ENCODE measurements at places on chromosomes 13 and 19.

DNA sequence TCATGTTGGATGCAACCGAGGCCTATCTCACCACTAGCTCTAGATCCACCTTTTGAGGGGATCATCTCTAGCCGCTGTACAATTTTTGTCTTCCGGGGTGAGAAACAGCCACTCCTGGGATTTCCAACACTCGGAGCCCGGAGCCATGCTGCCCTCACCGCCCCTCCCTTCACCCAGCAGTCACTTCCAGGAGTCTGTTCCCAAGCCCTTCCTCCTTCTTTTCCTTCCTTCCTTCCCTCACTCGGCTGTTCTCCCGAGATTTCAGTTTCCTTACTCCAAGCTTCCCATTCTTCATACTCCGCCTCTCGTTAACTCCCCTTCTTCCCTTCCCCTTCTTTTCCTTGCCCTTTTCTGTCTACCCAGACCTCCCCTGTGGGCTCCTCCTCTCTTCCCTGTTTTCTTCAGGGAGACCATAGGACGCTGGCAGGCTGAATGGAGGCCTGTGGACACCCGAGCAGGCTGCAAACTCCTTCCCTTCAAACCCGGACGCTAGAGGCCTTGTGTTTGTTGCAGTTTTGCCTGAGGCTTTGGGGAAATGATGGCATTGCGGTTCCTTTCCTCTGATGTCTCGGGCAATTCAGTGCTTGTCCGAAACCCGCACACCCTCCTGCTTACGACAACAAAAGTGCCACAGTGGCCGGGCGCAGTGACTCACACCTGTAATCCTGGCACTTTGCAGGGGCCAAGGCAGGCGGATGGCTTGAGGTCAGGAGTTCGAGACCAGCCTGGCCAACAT lies 96.0 kb downstream of the CAB39L start:
- DNase-seq: no peak

DNA sequence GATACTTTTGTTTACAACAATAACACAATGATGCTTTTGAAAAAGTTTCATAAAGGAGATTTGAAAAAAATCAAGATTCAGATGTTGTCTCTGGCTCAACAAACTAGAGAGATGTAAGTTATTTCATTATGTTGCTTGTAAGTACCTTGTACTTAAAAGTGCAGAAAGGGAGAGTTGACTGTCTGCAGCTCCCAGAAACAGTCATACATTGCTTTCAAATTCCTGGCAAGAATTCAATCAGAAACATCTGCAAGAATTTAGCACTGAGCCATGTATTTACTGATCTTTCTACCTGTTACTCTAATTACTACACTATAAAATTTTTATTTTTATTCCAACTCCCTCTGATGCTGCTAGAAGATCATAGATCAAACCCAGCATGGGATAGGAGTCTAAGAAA lies 1261.3 kb upstream of the SPRY2 start:
- DNase-seq: no peak

- DNase-seq: peak; percentile 46
These were observed 14.7 kb downstream of the CILP2 start for GRCh38 chr19:19552798-19553197.

DNA sequence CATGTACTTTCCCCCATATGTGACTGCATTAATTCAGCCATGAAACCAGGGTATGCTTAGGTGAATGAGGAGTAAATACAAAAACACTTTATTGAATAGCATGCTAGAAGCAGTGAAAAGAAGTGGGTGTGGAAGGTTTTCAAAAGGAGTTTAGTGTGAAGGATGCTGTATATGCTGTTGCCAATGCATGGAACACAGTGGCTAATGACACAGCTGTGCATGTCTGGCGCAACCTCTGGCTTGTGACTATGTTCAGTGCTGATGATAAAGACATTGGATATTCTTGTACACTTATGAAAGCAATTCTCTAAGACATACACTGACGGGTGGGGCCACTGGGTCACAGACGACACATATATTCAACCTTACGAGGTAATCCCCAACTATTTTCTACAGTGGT lies 55.2 kb downstream of the SOX21 start:
- DNase-seq: no peak

- no peak for DNase-seq
These were observed 25.7 kb downstream of the TEX29 start for GRCh38 chr13:111346101-111346680.

DNA sequence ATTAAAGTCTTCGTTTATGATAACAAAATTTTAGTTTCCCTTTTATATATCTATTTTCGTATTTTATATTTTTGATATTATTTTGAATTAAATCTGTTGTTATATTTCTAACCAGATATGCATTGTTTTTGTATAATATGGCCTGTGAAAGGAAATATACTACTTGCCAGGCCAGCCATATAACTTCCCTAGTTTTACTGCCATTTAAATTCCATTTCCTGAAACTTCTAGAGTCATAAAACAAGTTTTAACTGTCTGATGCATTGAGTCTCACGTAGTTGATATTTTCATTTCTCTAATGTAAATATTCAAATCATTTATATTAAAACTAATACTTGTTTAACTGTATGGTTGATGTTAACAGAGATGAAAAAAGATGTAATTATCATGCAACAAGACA lies 13.5 kb downstream of the ESD start:
- no peak for DNase-seq

- no peak for DNase-seq
These were observed 20.4 kb downstream of the ZNF578 start for GRCh38 chr19:52473655-52474350.

- DNase-seq: peak; percentile 20
These were observed at the start of gene FBXO27 for GRCh38 chr19:39032063-39032918. Gene FBXO27 (minus strand): TSS chr19:39032549. CDS start chr19:39032227, 322 bp downstream.

DNA sequence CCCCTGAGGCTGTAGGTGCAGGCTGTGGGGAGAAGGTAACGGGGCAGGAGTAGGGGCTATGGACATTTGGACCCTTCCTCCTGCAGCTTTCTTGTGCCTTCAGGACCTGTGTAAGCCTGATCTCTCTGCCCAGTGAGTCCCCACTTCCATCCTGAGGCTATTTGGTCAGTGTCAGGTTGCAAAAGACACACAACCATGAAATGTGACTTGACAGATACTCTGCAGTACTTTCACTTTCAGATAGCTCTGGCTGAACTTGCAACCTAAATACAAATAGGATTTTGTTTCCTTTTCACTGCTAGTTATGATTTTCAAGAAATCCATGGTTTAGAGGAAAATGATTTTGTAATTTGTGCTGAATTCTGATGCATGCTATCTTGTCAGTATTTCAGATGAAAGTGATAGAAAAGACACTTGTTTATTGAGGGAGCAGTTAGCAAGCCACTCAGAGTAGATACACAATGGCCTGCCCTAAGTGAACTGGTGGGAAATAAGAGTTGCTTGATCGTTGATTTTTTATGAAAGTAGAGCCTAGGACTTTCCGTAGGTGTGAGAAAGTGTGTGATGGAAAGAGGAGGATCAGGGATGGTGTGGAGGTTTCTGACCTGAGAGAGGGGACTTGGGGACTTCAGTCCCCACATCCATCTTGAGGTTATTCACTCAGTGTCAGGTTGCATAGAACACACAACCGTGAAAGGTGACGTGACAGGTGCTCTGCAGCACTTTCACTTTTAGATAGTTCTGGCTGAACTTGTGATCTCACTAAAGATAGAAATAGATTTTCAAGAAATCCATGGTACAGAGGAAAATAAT lies 18.1 kb upstream of the EID2 start:
- no peak for DNase-seq

- DNase-seq: peak; percentile 70
These were observed 25.1 kb upstream of the KCTD15 start for GRCh38 chr19:33771384-33772101.

- DNase-seq: no peak
These were observed 848.0 kb downstream of the DACH1 start for GRCh38 chr13:71018995-71019394.

DNA sequence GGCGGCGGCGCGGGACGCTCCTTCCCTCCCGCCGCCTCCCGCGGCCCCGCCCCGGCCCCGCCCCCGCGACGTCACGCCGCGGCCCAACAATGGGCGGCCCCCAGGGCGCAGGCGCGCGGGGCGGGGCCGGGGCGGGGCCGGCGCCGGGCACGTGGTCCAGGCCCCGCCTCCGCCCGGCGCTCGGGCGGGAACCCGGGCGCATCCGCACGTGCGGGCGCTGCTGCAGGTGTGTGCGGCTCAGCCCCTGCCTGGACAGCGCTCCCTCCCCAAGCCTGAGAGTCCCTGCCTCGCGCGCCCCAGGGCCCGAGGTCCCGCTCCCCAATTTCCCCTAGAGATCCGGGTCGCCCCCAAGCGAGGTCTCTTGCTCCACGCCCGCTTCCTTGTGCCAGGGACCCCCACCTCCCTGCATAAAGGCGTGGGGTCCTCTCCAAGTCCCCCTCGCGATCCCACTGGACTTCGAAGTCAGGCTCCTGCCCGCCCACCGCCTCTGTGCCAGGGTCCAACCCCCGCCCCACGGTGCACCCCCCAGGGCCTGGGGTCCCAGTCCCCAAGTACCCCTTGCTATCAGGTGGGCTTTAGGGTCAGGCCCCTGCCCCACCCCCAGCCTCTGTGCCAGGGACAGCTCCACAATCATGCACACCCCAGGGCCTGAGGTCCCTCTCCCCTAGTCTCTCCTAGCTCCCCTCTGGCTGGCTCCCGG lies at the start of gene MEX3D:
Gene MEX3D, minus strand, starts transcription at position 6 of the 700 bp plus-strand sequence. CDS start 267 bp downstream, outside the sequence.
- peak; percentile 79 for DNase-seq

DNA sequence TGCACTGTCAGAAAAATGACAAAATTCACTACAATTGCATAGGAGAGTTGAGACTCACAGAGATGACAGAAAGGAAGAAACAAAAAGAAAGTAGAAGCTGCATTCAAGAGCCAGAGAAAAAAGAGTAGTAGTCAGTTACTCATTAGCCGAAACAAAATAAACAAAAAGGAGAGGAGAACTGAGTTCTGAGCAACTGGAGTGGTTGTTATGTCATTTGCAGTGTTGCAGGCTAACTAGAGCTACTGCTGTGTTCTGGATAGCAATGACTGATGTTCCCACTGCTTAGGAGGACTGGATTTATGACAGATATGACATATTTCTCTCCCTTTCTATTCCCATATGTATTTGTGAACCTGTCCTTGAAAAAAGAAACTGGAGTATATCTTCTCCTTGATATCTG lies 482.6 kb downstream of the RFC3 start:
- no peak for DNase-seq

GRCh38 chr19:41445575-41445974 lies 2.6 kb downstream of the ERICH4 start:
- DNase-seq: no peak

GRCh38 chr13:112711528-112712265 lies 21.9 kb downstream of the ATP11A start:
- DNase-seq: peak; percentile 90

DNA sequence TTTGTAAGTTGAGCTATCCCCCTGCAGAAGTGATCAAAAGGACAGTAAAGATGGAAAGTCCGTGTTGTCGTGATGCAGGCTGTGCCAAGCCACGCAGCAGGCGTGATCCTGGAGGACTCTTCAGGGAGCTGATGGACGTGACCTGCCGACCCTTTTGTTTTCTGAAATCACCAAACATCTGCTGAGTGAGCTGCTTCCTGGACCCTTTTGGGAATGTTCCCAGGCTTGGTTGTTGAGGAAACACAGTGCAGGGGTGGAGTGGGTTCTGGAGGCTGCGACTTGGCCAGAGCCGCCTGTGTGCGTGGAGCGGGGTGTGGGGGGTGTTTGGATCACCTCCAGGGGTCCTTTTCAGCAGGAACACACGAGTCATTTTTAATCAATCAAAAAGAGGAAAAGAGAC lies 15.4 kb upstream of the CPAMD8 start:
- DNase-seq: peak; percentile 54

DNA sequence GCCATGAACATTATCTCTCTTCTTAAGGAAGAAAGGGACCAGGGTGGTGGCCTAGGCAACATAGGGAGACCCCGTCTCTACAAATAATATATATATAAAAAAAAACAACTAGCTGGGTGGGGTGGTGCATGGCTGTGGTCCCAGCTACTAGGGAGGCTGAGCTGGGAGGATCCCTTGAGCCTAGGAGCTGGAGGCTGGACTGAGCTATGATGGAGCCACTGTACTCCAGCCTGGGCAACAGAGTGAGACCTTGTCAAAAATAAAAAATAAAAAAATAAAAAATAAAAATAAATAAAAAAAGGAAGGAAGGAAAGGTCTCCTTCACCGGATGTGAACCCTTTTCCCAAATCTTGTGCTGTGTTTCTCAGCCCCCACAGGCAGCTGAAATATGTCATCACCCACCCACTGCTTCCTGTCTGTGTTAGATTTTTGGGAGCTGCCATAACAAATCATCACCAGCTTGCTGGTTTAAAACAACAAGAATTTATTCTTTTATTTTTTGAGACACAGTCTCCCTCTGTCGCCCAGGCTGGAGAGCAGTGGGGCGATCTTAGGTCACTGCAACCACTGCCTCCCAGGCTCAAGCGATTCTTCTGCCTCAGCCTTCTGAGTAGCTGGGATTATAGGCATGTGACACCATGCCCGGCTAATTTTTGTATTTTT lies 9.5 kb upstream of the TSPAN16 start:
- DNase-seq: no peak

GRCh38 chr13:24822640-24823039 lies 58.7 kb downstream of the RNF17 start:
- no peak for DNase-seq

DNA sequence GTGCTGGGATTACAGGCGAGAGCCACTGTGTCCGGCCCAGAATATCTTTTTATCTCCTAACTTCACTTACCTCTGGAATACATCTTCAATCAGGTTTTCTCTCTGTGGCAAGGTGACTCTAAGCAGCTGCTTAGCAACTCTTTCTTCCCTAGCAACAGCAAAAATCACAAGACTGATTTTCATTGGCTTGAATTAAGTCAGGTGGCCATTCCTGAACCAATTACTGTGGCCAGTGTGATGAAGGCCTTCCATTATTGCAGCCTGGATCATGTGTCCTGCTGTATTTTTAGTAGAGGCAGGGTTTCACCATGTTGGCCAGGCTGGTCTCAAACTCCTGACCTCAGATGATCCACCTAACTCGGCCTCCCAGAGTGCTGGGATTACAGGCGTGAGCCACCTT lies 9.0 kb upstream of the LTBP4 start:
- no peak for DNase-seq

GRCh38 chr13:38008636-38009035 lies 139.1 kb upstream of the TRPC4 start:
- DNase-seq: peak; percentile 17

- DNase-seq: no peak
These were observed 83.0 kb upstream of the TM9SF2 start for GRCh38 chr13:99418103-99418842.

DNA sequence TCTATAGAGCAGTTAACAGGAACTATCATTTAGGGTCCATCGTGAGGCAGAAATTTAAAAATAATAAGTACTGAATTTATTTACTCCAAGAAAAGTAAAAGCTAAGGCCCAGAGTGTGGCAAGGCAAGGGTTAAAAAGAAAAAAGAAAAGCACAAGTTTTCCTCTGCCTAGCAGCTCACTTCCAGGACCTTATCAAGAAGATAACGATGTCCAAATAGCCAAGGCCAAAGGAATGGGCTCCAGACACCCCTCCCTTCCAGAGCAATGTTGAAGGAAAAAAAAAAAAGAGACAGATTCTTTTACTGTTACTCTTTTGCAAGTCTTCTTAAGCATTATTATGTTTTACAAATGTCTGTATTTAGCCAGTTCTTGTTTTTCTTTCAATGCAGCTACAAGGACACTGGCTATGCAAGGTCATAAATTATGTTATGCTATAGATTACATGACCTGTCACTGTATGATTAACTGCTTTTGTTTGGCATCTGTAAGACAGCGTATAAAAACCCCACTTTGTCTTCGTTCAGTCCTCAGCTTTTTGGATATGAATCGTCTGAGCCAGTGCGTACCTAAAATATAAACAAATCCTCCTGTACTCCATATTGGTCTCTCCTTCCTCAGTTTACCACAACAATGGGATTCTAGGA lies 2.9 kb upstream of the ZNF700 start:
- no peak for DNase-seq

Data from right hindlimb (tissue), 1 donor.